Vagina (tissue), 2 donors: ENCODE measurements at places on chromosomes 3 and 15. TPM values are rescaled to one million over a fixed set of nuclear protein-coding genes. Genes with fewer than 3 reads are reported as not detected.
A peak's percentile ranks its signal among the peaks of the same experiment; 100 is the strongest.

SI gene
- total RNA-seq = not detected

ITIH3 gene
- 7.6 TPM for total RNA-seq

AGBL1 gene
- not detected for total RNA-seq

- peak overlapping the region; percentile 5 for H3K27ac ChIP-seq
- no peak overlapping the region for H3K4me3 ChIP-seq
- DNase-seq = no peak
- no peaks in the 10 kb centered on the region for H3K27me3 ChIP-seq
- H3K36me3 ChIP-seq = no peaks in the 10 kb centered on the region
Measured at GRCh38 chr15:99568625-99569352, 3.0 kb downstream of the MEF2A start.

GRCh38 chr15:40047415-40048210, 8.6 kb upstream of the SRP14 start:
- H3K4me3 ChIP-seq = no peak overlapping the region
- no peaks in the 10 kb centered on the region for H3K36me3 ChIP-seq
- no peaks in the 10 kb centered on the region for H3K27me3 ChIP-seq
- H3K4me1 ChIP-seq = peaks cover 50% of the 10 kb centered on the region

GRCh38 chr15:92043283-92043682, 189.8 kb downstream of the SLCO3A1 start:
- H3K4me1 ChIP-seq = peaks cover 23% of the 10 kb centered on the region
- no peak for DNase-seq
- no peak overlapping the region for H3K27ac ChIP-seq
- no peak overlapping the region for H3K4me3 ChIP-seq
- H3K36me3 ChIP-seq = no peaks in the 10 kb centered on the region
- no peaks in the 10 kb centered on the region for H3K27me3 ChIP-seq

- H3K36me3 ChIP-seq = no peaks in the 10 kb centered on the region
- no peak overlapping the region for H3K27ac ChIP-seq
- DNase-seq = no peak
- H3K4me3 ChIP-seq = no peak overlapping the region
- no peaks in the 10 kb centered on the region for H3K27me3 ChIP-seq
Measured at GRCh38 chr3:57397175-57398026, 104.9 kb upstream of the ASB14 start.

DNA sequence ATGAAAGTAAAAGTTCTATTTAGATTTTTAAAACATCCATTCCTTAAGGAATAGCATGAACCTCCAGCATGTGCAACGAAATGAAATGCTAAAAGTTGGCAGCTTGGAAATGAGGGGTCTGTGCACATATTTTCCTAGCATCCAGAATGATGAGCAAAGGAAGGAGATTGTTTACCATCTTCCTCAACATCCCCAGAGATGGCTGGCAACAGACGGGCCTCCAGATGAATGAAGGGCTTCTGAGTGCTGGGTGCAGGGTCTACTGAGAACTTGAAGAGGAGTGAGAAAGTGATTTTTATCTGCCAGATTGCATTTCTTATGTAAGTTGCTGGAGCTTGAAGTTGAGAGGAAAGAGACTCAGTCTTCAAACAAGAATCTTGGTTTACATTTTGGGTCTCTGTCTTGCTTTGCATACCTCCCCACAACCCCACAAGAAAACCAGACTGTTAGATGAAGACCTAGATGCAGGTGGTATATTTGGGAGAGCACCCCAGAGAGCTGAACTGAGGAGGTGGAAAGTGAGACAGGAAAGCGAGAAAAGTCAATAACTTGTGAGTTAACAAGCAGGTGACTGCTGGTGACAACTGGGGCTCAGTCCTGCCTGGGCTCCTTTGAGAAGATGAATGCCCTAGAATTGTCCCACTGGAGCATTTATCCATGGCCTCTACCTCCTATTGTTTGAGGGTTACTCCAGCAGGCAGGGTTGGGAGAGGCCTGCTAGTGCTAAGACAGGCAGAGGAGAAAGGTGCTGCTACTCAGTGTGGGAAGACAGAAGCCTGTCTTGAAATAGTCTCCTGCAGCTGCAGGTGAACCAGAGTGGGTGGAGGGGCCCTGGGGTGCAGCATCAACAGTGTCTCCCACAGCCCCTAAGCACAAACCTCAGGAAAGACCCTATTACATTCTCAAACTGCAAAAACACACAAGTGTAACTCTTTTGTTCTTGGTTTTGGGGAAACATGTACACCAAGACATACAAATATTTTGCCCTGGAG, 10.5 kb upstream of the CCK start:
- no peak for DNase-seq
- H3K27ac ChIP-seq = no peak overlapping the region
- H3K27me3 ChIP-seq = no peaks in the 10 kb centered on the region

- H3K27me3 ChIP-seq = no peaks in the 10 kb centered on the region
- DNase-seq = no peak
- H3K4me3 ChIP-seq = no peak overlapping the region
Measured at GRCh38 chr15:70806992-70807712, 43.8 kb upstream of the UACA start.

- no peak for DNase-seq
- no peaks in the 10 kb centered on the region for H3K36me3 ChIP-seq
- H3K27ac ChIP-seq = no peak overlapping the region
- H3K27me3 ChIP-seq = no peaks in the 10 kb centered on the region
- H3K4me1 ChIP-seq = no peaks in the 10 kb centered on the region
Measured at GRCh38 chr3:108863799-108864135, 41.2 kb downstream of the TRAT1 start.

- H3K27ac ChIP-seq = no peak overlapping the region
- H3K4me1 ChIP-seq = peaks cover 24% of the 10 kb centered on the region
- DNase-seq = no peak
- no peaks in the 10 kb centered on the region for H3K27me3 ChIP-seq
- no peak overlapping the region for H3K4me3 ChIP-seq
- peaks cover 9% of the 10 kb centered on the region for H3K36me3 ChIP-seq
Measured at GRCh38 chr15:52649686-52650085, 29.5 kb downstream of the ATOSA start.

DNA sequence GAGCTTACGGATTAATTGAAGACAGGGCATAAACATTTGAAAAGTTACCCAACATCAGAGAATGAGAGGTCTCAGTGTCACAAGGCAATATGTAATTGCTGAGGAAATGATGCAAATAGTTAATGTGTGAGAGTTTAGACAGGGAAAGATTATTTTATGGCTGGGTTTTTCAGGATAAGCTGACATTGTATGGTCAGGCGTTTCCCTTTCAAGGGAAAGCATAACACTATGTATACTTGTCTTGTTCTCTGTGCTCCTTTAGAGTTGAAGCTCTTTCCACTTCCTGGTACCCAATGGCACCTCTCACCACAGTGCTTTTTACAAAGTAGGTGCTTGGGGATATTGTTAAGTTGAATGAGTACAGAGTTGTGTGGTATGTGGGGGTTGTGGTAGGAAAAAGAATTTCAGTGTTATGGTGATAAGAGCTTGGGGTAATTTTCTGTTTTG, 19.9 kb downstream of the IQGAP1 start:
- no peaks in the 10 kb centered on the region for H3K27me3 ChIP-seq
- peak overlapping the region; percentile 34 for H3K27ac ChIP-seq
- H3K36me3 ChIP-seq = no peaks in the 10 kb centered on the region
- H3K4me1 ChIP-seq = peaks cover 66% of the 10 kb centered on the region
- DNase-seq = no peak

- no peak for DNase-seq
- H3K4me1 ChIP-seq = no peaks in the 10 kb centered on the region
- H3K27me3 ChIP-seq = no peaks in the 10 kb centered on the region
- no peak overlapping the region for H3K4me3 ChIP-seq
- H3K27ac ChIP-seq = no peak overlapping the region
Measured at GRCh38 chr3:88090681-88091080, 31.6 kb downstream of the ZNF654 start.

GRCh38 chr15:31324806-31325594, 1.6 kb upstream of the KLF13 start:
- no peak for DNase-seq
- H3K4me3 ChIP-seq = peak overlapping the region; percentile 77
- H3K4me1 ChIP-seq = peaks cover 26% of the 10 kb centered on the region
- peak overlapping the region; percentile 90 for H3K27ac ChIP-seq
- H3K27me3 ChIP-seq = no peaks in the 10 kb centered on the region

DNA sequence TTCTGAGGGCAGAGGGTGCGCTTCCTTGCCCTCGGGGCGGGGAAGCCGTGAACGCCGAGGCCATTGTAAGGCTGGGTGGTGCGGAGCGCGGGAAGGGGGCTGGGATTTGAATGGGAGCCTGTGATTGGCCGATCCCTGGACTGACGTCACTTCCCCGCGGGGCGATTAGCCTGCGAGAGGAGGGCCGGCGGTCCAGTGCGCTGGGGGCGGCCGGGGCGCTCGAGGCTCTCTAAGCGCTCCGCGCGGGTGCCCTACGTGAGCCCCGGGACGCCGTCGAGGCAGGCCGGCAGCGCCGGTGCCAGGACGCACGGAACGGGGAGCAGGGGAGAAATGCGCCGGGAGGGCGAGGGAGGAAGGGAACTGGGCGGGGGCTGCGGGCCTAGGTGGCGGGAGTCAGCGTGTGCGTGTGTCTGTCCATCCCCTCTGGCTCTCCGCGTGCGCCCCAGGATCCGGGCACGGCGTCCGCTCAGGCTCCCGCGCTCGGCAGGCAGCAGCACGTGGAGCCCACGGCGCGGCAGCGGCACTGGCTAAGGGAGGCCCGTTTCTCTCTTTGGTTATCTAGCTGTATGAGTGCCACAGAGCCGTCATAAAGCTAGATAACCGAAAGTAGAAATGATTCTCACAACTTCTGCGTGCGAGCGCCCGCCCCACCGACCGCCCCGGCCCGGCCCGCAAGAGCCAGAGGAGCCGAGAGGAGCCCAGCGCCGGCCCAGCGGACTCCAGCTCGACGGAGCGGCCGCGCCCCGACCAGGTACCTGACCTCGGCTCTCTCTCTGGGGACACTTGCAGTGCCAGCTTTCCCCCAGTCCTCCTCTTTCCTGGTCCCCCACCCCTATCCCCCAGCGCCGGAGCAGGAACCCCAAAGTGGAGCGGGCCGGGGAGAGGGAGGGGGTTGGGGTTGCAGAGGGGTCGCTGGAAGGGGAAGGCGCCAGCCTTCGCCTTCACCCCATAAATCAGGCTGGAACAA, 33.1 kb upstream of the POLG start:
- no peak overlapping the region for H3K27ac ChIP-seq
- no peak overlapping the region for H3K4me3 ChIP-seq
- peaks cover 46% of the 10 kb centered on the region for H3K27me3 ChIP-seq
- no peak for DNase-seq

DNA sequence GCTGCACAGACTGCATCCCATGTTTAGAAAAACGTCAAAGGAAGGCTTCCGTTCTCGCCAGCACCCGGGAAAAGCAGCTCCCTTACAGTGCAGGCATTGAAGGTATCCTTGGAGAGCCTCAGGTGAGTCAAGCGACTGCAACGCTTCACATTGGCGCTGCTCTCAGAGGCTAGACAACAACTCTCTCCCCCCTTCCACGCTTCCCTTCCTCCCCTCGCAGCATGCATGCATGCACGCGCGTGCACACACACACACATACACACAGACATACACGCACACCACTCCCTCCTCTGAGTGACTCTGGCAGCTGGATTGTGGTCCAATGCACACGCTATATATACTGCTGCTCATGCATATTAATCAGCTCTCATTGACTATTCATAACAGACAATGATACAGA, 191.1 kb downstream of the PDZRN3 start:
- no peaks in the 10 kb centered on the region for H3K36me3 ChIP-seq
- H3K27me3 ChIP-seq = no peaks in the 10 kb centered on the region
- H3K4me1 ChIP-seq = peaks cover 62% of the 10 kb centered on the region
- DNase-seq = peak; percentile 78
- no peak overlapping the region for H3K4me3 ChIP-seq

GRCh38 chr3:58351920-58352319, 19.2 kb downstream of the PXK start:
- no peak overlapping the region for H3K4me3 ChIP-seq
- no peak overlapping the region for H3K27ac ChIP-seq

GRCh38 chr3:130755666-130756065, 9.0 kb upstream of the PIK3R4 start:
- H3K36me3 ChIP-seq = no peaks in the 10 kb centered on the region
- no peaks in the 10 kb centered on the region for H3K4me1 ChIP-seq
- H3K27me3 ChIP-seq = no peaks in the 10 kb centered on the region
- H3K4me3 ChIP-seq = no peak overlapping the region

DNA sequence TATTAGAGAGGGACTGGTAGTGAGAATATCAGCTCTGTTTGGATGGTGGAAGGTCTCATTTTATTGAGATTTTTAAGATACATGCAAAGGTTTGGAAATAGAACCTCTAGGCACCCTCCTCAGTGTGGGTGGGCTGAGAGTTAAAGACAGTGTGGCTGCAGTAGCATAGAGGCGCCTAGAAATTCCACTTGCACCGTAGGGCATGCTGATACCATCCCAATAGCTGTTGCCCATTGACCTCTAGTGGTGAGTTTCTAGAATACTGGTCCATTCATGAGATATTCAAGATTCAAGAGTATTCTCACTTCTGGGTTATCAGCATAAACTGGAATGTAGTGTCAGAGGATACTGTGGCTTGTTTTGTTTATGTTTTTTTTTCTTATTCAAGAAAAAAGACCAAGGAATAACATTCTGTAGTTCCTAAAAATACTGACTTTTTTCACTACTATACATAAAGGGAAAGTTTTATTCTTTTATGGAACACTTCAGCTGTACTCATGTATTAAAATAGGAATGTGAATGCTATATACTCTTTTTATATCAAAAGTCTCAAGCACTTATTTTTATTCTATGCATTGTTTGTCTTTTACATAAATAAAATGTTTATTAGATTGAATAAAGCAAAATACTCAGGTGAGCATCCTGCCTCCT, 87.2 kb downstream of the TGFBR2 start:
- no peak for DNase-seq
- H3K27ac ChIP-seq = no peak overlapping the region
- no peak overlapping the region for H3K4me3 ChIP-seq
- H3K36me3 ChIP-seq = peaks cover 23% of the 10 kb centered on the region
- peaks cover 44% of the 10 kb centered on the region for H3K4me1 ChIP-seq

DNA sequence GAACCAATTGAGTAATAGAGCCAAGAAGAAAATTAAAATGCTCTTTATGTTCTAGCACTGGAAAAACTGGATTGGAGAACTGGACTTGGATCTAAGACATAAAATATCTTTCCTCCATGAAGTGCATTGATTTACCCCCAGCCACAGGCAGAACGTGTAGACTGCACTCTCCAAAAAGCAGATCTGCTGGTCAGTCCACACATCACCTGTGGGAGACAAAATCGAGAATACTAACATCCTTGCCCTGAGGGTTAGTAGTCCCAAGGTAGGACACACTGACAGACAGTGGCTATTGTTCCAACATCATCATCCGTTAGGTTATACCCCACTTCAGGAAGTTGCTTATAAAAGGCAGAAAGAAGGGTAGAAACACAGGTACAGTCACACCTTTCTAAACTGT, 257.1 kb upstream of the STT3B start:
- H3K36me3 ChIP-seq = no peaks in the 10 kb centered on the region
- peaks cover 21% of the 10 kb centered on the region for H3K4me1 ChIP-seq
- H3K4me3 ChIP-seq = no peak overlapping the region
- no peaks in the 10 kb centered on the region for H3K27me3 ChIP-seq
- peak overlapping the region; percentile 25 for H3K27ac ChIP-seq
- no peak for DNase-seq
